Fibroblast of the aortic adventitia (primary cell): ENCODE measurements at places on chromosomes 11 and 22. TPM values are rescaled to one million over a fixed set of nuclear protein-coding genes. Genes with fewer than 3 reads are reported as not detected.

DTX4 gene
- 0.18 and 0.57 TPM in 2 replicates for total RNA-seq

ARVCF gene
- 9.7 and 12.9 TPM in 2 replicates for total RNA-seq

RAB39A gene
- total RNA-seq = not detected in 2 replicates

FJX1 gene
- total RNA-seq = 8.3 and 78.2 TPM in 2 replicates

CST6 gene
- 1.7 TPM in 1 of 2 replicates, not detected in the other for total RNA-seq

PYGM gene
- total RNA-seq = 0.63 and 1.7 TPM in 2 replicates

HTR3A gene
- not detected in 2 replicates for total RNA-seq
